ENCODE measurements at places on chromosomes 7 and 10. TPM values are rescaled to one million over a fixed set of nuclear protein-coding genes. Genes with fewer than 3 reads are reported as not detected.
A peak's percentile ranks its signal among the peaks of the same experiment; 100 is the strongest.

GRCh38 chr10:110017052-110017451 is 9.3 kb downstream of the ADD3 start:
- DNase-seq, result no peak

DNA sequence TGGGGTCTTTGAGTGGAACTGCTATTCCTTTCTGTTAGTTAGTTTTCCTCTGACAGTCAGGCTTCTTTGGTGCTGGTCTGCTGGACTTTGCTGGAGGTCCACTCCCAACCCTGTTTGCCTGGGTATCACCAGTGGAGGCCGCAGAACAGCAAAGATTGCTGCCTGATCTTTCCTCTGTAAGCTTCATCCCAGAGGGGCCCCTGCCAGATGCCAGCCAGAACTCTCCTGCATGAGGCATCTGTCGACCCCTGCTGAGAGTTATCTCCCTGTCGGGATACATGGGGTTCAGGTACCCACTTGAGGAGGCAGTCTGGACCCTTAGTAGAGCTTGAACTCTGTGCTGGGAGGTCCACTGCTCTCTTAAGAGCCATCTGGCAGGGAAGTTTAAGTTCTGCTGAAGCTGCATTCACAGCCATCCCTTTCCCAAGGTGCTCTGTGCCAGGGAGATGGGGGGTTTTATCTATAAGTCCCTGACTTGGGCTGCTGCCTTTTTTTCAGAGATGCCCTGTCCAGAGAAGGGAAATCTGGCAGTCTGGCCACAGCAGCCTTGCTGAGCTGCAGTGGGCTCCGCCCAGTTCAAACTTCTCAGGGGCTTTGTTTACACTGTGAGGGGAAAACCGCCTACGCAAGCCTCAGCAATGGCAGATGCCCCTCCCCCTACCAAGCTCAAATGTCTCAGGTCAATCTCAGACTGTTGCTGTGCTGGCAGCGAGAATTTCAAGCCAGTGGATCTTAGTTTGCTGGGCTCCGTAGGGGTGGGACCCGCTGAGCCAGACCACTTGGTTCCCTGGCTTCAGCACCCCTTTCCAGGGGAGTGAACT is 89.7 kb upstream of the CDK6 start:
- DNase-seq, result no peak

DNA sequence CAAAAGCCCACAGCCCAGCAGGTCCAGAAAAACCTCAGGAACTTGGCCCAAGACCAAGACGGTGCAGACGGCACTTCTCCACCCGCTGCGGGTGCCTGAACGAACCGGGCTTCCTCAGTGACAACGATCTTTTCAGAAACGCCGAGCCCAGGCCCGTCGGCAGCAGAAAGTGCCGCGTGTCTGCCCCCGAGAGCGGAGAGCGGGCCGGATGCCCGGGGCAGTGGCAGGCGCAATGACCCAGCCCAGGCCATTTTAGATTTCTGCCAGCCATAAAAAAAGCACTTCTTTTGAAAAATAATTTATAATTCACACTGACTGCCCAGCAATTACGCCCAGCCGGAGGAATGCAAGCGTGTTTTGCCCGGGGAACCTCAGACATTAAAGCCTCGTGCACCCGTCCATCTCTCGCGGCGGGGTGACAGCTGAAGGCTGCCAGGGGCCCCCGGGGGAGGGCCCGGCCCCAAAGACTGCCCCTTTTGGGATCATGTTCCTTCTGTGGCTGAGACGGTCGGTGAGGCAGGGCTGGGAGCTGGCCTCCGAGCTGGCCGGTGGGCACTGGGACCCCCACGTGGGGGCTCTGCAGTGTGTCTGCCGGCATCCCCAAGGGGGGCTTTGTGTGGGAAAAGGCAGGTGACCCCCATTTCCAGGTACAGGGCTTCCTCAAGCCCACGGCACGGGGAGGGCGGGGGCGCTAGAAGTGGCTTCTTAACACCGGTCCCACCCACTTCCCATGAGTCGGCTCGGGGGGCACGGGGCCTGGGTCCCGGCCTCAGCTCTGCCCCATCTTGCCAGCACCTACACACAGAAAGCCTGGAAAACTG is 71.3 kb upstream of the PDGFA start:
- DNase-seq, result no peak

GRCh38 chr10:89347701-89348457 is 20.1 kb downstream of the IFIT3 start:
- no peak for DNase-seq

GRCh38 chr7:157189405-157189804 is 50.7 kb downstream of the UBE3C start:
- no peak for DNase-seq

- DNase-seq, result no peak
Observed at GRCh38 chr10:109838592-109839244, 84.6 kb downstream of the XPNPEP1 start.

DNA sequence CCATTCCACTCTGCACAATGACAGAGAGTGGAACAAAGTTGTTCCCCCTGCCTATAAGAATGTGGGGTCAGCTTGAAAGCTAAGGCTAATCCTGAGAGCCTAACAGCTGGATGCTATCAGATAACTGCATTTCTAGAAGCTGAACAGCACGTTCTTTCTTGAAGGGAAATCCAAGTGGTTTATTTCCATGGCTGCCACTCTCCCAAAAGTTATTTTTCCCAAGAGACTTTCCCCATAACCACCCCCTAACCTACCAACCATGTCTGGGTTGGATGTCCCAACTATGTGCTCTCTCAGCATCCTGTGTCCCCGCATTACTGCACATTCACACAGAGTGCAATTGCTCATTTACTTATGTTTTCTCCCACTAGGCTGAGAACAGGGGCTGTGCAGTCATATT is 140.7 kb upstream of the ANKRD1 start:
- DNase-seq, result no peak

DNA sequence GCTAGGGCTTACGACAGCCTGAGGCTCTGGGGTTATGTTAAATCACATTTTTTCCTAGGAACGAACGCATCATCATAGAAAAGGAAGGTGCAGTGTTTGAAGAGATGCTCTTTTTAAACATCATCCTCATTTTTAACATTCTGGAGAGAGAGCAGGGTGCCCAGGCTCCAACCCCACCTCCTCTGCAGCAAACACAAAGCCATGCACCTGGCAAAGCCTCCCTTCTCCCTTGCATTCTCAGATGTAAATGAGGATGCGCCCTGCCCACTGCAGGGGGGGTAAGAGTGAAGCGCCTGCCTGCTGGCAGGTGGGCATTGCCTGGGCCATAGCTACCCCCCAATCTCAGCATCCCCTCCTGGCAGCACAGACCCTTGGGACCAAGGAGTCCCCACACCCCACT is 92.4 kb downstream of the PTPRN2 start:
- no peak for DNase-seq

- no peak for DNase-seq
Observed at GRCh38 chr7:15280078-15280733, 281.6 kb downstream of the AGMO start.

- no peak for DNase-seq
Observed at GRCh38 chr7:22998519-22998896, 15.4 kb downstream of the HYCC1 start.

DNA sequence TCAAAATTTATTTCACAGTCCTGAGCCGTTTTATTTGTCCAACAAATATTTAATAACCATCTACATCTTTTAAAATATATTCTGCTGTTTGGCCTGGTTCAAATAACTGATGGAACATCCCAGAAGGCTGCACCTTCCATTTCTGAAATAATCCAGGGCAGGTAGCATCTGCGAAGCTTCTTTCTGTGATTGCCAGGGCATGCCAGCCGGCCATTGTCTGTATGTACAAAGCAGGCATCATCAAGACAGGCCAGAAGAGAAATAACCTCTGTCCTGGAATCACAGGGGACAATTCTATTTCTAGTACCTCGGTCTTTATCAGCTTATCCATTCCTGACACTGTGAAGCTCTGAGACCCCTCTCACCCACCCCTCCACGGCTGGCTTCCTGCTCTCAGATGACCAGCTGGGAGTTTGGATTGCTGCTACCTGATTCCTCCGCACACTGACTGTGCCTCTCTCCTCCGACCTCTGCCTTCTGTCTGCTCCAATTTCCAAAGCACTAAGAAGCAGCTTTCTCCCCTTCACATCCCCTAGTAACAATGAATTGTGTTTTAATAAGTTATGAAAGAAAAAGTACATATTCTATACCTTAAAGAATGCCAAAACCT is 8.0 kb downstream of the DGKI start:
- no peak for DNase-seq

- no peak for DNase-seq
Observed at GRCh38 chr10:113099431-113100183, 149.6 kb downstream of the TCF7L2 start.

GRCh38 chr10:104151737-104152136 is 29.8 kb downstream of the SFR1 start:
- DNase-seq, result no peak

DNA sequence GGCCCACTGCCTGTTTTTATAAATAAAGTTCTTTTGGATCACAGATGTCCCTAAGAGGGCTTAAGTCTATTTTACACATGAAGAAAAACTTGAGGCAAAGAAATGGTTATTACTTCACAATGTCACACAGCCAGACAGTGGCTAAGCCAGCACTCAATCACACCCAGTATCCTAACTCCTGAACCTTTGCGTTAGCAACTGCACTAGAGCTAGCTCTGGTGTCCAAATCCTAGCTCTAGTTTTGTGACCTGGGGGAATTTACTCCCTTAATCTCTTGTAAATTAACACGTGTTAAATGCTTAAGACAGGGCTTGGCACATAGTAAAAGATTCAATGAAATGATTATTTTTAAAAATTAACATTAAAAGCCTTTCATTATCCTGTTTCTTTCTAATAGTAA is 49.0 kb upstream of the TPK1 start:
- no peak for DNase-seq

GRCh38 chr7:116836048-116836447 is 26.3 kb upstream of the CAPZA2 start:
- DNase-seq, result no peak

DNA sequence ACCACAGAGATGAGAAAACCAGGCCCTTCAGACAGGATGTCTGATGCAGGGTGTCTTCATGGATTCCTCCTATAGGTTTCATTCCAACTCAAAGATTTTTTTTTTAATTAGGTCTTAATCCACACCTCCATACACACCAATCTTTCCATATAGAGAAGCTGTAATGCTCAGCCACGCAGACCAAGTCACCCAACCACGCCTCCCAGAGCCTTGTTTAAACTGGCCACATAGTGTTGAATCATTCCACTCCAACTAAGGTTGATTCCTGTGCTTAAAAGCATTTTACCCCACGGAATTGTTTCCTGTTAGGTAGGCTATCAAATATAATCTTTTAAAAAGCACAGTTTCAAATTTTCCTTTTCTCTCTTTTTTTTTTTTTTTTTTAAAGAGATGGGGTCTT is 153.6 kb downstream of the TYW1B start:
- DNase-seq, result no peak

DNA sequence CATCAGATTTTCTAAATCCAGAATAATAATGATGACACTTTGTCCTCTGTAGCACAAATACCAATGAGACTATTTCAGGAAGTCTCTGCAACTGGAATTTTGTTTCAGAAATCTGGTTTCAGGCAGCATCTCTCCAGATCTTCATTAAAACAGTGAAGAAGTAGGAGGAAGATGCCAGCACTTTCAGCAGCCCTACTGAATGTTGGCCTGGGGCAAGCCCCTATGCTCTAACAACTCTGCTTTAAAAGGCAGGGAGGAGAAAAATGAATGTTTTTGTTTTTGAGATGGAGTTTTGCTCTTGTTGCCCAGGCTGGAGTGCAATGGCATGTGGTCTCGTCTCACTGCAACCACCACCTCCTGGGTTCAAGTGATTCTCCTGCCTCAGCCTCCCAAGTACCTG is 7.2 kb upstream of the CAV1 start:
- DNase-seq, result no peak

DNA sequence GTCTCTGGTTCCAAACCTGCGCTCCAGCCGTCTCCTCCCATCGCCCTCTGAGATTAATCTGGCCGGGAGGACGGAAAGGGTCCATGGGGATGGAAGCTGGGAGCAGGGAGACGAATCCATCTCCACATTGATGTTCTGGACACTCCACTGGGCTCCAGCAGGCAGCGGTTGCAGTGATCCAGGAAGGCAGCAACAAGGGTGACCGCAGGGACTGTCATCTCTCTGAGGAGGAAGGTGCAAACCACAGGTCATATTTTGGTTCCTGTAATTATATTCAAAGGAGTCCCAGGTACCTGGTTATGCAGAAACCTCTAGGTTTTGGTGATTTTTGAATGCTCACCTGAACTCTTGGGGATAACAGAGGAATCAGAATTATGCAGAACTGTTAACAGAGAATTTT is 54.8 kb downstream of the EVX1 start:
- no peak for DNase-seq

GRCh38 chr10:93701866-93702209 is 554 bp downstream of the FRA10AC1 start:
- DNase-seq, result no peak

DNA sequence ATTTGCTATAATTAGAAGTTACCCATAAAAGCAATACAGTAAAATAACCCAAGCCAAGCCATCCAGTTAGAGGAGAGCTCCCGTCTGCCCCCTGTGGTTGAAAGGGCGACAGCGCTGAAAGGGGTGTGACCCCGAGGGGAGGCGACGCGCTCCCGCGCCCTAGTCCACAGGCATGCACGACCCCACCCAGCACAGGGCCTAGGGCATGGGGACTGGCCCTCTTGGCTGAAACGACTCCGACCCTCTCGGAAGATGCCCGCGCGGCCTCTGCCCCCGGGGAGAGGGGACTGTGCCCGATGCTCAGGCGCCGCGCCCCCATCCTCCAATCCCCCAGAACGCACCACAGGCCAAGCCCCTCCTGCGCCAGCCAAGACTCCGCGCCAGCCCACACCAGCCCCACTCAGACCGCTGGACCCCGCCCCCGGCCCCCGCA is 64.0 kb downstream of the CSGALNACT2 start:
- peak; percentile 67 for DNase-seq

- DNase-seq, result no peak
Observed at GRCh38 chr10:104835422-104835821, 194.3 kb downstream of the SORCS3 start.

- no peak for DNase-seq
Observed at GRCh38 chr10:54906940-54907339, 105.9 kb upstream of the PCDH15 start.

DNA sequence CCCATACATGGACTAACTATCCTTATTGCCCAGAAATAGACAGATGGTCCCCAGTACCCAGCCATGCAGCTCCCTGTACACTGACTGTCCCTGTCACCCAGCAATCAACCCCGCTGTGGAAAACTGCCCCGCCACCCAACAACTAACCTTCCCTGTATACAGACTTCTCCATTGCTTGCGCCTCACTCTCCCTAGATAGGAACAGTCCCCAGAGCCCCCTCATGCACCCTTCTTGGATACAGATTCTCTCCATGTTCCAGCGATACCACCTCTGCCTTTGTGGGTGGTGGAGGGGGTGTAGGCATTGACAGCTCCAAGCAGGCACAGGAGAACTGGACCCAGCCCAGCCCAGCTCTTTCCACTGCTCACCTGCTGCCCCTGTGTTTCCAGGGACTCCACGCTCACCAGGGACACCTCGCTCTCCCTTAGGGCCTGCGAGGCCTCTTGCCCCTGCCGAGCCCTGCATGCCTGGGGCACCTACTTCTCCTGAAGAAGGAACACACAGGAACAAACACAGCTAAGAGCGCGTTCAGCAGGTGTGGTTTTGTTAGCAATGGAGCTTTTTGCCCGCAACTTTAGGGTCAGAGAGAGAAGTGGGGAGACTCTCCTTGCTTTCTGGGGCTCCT is 7.2 kb downstream of the SFTPD start:
- DNase-seq, result no peak

Gene GNAI1
- total RNA-seq, result 0.14 TPM

Gene MRLN
- not detected for total RNA-seq

Gene SFTPA2
- not detected for total RNA-seq

Gene OR2A1
- total RNA-seq, result 0.06 TPM

Gene CYP3A4
- total RNA-seq, result not detected

All from activated naive CD8-positive, alpha-beta T cell treated with anti-CD3 and anti-CD28 coated beads, Interleukin-2, amount 10 ng/mL, durations not matched to agents 7 days and 5 days (primary cell).